ENCODE measurements at places on chromosomes 16 and 17.

GRCh38 chr17:13862346-13862745 is 207.0 kb upstream of the COX10 start:
- no peak for DNase-seq

- DNase-seq, result no peak
Measured at GRCh38 chr16:57863434-57864160, 61.3 kb upstream of the KIFC3 start.

- DNase-seq, result no peak
Measured at GRCh38 chr16:89200124-89200849, at the start of gene SLC22A31. Gene SLC22A31 (minus strand): TSS chr16:89200537. CDS start chr16:89200501, 36 bp downstream.

GRCh38 chr16:86382067-86382773 is 128.1 kb upstream of the FOXF1 start:
- DNase-seq, result no peak

DNA sequence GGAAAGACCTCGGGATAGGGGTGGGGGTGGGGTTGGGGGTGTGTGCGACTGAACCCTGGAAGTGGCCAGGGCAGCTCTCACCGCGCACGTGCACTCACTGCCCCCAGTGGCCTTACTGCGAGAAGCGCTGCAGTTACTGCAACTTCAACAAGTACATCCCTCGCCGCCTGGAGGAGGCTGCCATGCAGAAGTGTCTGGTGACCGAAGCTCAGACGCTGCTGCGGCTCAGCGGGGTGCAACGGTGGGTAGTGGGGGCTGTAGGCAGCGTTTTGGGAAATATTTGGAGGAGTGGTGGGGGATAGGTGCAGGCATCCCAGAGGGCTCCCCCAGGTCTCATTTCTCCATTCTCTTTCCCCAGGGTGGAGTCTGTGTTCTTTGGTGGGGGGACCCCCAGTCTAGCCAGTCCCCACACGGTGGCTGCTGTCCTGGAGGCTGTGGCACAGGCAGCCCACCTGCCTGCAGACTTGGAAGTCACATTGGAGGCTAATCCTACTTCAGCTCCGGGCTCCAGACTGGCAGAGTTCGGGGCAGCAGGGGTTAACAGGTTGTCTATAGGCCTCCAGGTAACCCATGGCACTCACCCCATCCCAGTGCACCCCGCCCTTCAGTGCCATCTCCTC is 972 bp downstream of the RSAD1 start:
- peak; percentile 52 for DNase-seq

DNA sequence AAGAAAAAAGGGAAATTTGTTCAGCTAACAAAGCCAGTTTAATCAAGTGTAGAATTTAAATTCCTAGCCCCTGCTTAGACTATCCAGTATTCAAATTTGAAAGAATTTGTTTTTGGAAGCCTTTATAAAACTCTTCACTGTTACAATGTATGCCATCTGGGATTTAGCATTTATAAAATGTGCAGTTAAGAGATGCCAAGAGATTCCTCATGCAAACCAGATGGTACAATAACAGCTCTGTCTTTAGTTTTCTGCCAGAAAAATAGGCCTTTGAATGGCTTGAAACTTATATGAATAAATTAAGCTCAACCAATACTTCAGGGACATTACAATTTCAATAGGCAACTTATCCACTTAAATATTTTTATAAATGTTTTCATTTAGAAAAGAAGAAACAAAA is 6.8 kb upstream of the ANKS4B start:
- DNase-seq, result no peak

- no peak for DNase-seq
Measured at GRCh38 chr16:24499193-24499814, 40.1 kb upstream of the RBBP6 start.

- DNase-seq, result no peak
Measured at GRCh38 chr16:12398029-12398682, 405.5 kb downstream of the CPPED1 start.

DNA sequence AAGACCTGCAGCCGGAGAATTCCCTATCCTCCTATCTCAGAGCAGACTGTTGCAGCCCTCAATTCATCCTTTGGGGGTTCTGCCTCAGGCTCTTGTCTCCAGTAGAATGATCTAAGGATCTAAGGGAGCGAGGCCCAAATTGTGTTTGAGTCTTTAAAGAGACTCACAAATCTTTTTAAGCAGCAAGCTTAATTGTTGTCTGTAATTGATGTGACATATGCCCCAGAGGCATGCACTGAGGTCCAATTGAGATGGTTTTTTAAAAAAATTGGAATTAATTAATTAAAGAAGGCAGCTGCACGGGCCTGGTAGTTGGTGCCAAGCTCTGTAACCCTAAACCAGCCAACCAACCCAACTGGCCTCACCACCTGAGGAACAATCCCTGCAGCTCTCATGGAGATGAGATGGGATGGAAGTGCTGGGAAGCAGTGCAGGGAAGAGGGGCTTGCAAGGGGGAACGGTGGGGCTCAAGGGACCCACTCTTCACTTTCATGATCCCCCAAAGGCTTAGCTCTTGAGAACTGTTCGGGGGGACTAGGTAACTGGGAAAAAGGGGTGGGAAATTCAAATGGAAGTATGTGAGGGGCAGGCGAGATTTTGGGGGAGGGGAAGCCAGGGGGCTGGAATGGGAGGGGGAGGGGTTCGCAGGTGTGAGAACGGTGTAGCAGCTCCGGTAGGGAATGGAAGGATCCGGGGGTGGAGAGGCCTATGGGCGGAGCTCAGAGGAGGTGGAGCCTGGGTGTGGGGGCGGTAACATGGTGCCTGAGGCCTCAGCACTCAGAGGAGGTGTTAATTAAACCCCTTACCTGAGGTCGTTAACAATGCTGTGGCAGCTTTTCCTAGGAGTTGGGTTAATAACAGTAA is 9.2 kb upstream of the ZNF652 start:
- DNase-seq, result no peak

DNA sequence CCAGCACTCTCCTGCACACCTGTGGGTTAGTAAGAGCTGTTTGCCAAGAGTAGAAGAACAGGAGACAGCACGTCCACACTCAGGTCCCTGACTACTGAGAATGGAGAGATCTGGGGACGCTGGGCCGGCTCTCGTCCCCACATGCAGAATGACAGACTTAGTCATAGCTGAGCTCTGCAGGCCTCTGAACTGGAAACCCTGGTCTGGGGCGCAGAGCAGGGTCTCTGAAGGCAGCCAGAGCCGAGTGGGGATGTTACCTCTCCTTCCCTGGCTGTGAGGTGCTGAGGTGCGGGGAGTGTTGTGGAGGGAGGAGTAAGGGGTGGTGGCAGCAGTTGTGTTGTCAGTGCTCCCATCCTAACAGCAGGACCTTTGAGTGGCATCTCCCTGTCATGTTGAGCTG is 7.2 kb upstream of the JPT2 start:
- DNase-seq, result no peak

- no peak for DNase-seq
Measured at GRCh38 chr17:45812102-45812501, 28.0 kb downstream of the CRHR1 start.

GRCh38 chr17:79874329-79874981 is 35.2 kb upstream of the CBX4 start:
- no peak for DNase-seq

DNA sequence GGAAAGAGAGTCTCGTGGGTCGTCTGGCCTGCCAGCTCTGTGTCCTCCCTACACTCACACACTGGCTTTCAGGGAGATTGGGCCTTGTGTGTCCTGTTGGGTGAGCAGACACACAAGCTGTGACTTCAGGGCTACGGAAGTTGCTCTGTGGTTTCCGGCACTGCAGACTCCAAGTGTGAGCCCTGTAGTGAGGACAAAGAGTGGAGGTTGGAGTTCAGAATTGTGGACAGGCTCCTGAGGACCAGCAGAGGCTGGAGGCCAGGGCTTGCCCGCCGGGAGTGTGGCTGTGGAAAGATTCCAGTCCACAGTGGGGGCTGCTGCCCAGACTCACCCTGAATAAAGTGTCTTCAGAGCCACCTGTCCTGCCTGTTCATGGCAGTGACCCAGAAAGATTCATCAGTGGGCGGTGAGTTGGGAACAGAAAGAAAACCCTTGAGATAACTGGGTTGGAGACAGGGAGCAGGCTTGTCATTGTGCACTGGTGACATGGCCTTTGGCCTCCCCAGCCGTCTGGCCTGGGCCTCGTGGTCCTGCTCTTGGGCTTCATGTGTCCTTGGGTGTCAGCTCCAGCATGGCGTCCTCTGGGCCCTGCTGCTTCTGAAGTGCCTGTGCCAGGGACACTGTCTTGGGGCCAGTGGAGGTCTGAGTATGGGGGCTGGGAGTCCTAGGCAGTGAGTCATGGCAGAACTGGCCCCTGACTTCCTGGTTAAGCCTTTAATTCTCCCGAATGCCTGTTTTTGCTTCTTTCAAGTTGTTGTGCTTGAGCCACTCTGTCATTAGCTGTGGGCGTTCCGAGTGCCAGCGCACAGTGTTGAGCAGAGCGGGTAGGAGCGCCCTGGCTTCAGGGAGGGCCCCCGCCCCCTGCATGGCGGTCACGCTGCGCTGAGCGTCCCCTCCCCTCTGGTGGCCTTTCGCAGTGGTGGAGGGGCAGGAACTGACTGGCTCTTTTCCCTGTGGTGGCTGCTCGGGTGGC is 19.9 kb upstream of the ZNF750 start:
- DNase-seq, result peak; percentile 25

DNA sequence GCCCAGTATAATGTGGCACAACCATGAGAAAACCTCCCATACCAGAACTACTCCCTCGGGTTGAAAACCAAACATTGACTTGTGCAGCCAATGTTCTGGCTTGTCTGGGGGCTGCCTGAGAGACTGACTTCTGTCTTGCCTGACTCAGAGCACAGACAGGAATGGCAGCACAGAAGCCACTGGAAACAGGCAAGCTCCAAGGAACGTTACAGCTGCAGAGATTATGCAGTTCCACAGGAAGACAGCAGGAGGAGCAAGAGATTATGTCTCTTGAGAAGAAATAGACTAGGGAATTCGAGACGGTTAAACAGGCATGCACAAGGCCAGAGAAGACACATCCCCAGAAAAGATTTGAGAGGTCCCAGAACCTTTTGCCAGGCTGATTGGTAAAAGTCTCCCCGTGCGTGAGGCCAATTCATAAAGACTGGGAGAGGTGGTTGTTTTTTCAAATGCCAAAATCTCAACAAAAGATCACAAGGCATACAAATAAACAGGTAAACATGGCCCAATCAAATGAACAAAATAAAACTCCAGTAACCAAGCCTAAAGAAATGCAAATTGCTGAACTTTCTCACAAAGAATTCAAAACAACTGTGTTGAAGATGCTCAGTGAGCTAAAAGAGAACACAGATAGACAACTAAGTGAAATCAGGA is 90.6 kb upstream of the CDH5 start:
- DNase-seq, result no peak

DNA sequence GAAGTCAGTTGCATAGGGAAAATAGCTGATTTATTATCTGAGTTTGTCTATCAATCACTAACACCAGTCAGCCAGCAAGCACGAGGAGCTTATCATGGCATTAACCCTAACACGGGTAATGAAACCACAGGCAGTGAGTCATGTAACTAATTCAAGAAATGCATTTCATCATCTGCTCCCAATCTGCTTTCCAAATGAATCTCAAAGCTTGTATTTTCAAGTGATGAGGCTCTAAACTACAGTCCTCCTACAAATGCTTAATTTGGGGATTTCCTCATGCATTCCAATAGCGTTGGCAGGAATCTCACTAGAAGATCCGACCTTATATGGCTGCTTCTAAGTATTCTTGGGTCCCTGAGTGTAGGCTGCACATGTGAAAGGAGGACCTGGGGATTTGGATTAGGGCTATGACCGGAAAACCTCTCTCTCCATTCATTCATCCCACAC is 118.4 kb upstream of the HSBP1 start:
- DNase-seq, result no peak

All from activated CD8-positive, alpha-beta memory T cell treated with anti-CD3 and anti-CD28 coated beads for 4 hours (primary cell).